ENCODE measurements at places on chromosomes 4 and X.

- no peak for DNase-seq
Measured at GRCh38 chrX:55220119-55220794, at the start of gene PAGE5. PAGE5 (plus strand) TSS chrX:55220346; CDS start chrX:55221383, 1,037 bp downstream.

DNA sequence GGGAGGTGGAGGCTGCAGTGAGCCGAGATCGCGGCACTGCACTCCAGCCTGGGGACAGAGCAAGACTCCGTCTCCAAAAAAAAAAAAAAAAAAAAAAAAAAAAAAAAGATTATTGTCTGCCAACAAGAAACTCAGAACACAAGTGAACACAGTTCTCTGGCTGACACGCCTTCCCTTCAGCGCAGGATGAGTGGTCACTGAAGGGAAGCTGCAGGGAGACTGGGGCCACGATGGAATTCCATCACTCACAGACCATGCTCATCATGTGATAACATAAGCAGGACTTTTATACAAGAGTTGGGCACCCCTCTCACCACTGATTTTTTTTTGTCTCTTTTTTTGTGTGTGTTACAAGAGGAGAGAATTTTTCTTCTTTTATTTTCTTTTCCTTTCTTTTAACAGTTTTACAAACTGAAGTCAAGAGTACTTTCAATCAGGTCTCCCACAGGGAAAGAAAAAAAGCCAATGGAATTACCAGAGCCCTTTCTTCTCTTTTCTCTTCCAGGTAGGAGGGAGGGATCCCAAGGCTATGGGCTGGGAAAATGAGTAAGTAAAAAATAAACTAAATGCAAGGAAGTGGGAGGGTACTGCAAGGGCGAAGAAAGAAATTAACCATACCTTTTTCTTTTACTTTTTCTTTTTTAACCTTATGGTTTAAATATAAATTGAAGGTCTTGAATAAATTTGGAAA is 435.6 kb downstream of the GPM6A start:
- DNase-seq: no peak

GRCh38 chr4:91851456-91851855 is 452.3 kb upstream of the GRID2 start:
- no peak for DNase-seq

DNA sequence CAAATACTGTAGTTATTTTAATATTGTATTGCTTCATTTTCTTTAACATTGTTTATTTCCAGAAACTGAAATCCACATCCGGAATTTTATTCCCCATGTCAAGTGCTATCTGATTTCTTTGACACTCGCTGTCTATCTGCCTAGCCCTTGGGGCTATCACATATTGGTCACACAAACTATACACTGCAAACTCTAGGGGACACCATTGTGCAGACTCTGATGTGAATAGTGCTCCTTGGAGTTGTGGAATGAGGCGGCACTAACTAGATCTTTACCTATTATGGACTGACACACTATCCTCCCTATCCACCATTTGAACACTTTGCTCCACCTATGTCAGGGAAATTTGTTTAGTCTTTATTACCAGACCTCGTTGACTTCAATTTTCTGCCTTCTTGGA is 534.5 kb downstream of the GLUD2 start:
- no peak for DNase-seq

DNA sequence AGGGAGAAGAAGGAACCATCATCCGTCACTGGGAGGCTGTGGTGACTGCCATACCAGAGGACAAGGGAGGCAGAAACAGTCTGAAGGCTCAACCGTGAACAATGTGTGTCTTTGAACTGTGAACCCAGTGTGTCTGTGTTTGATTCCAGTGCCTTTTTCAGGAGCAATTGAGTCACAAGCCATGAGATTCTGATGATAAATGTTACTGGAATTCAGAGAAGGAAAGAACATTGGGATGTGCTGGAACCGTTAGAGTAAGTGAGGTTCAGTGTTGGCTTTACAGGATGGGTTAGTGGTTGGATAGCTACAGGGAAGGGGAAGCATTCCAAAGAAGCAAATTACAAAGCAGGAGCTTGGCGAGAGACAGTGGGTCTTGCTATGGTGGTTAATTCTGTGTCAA is 464.4 kb downstream of the TRIML1 start:
- DNase-seq: no peak
